ENCODE measurements at places on chromosomes 6 and 20. TPM values are rescaled to one million over a fixed set of nuclear protein-coding genes. Genes with fewer than 3 reads are reported as not detected.

DNA sequence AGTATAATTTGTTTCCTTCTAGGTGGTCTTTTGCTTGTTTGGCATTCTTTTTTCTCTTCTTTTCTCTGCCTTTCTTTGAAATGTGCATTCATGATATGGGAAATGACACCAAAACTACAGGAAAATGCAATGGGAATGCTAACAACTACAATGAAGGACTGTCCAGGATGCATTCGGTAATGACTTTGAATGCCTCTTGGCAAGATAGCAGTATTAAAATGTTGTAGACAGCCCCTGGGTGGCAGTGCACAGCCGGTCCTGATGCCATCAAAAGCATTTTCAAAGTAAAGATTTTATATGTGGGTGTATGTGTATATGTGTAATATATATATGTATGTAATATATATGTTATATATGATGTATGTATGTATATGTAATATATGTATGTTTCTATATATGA is 218.8 kb upstream of the MMS22L start:
- no peak overlapping the region for H3K27ac ChIP-seq
- no peaks in the 10 kb centered on the region for H3K36me3 ChIP-seq
- no peaks in the 10 kb centered on the region for H3K4me1 ChIP-seq
- peaks cover 14% of the 10 kb centered on the region for H3K27me3 ChIP-seq
- DNase-seq = no peak

GRCh38 chr6:148611213-148611612 is 135.6 kb upstream of the UST start:
- no peak overlapping the region for H3K4me3 ChIP-seq
- no peaks in the 10 kb centered on the region for H3K4me1 ChIP-seq
- H3K27me3 ChIP-seq = peaks cover 6% of the 10 kb centered on the region

DNA sequence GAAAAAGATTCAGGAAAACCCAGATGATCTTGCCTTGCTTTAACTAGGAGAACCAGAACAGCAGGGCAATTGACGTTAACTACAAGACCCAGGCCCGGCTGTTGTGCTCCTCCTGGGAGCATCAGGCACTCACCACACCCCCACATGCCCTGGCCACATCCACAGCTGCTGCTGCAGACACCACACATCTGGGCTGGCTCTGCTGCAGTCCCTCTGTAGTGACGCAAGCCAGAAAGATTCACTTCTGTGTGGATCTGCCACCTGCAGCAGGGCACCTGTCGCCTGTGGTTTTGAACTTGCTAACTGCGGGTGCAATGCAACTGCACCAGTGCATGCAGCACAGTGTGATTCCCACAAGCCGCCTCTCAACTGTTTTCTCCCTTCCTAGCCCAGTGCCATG is 228.8 kb downstream of the SYNDIG1 start:
- H3K27me3 ChIP-seq = no peaks in the 10 kb centered on the region
- H3K36me3 ChIP-seq = no peaks in the 10 kb centered on the region
- no peak for DNase-seq
- H3K4me3 ChIP-seq = no peak overlapping the region
- no peaks in the 10 kb centered on the region for H3K4me1 ChIP-seq

GRCh38 chr6:15755526-15755925 is 92.7 kb upstream of the DTNBP1 start:
- DNase-seq = no peak
- H3K36me3 ChIP-seq = no peaks in the 10 kb centered on the region
- H3K27ac ChIP-seq = no peak overlapping the region
- no peak overlapping the region for H3K4me3 ChIP-seq
- H3K27me3 ChIP-seq = no peaks in the 10 kb centered on the region

- H3K27ac ChIP-seq = no peak overlapping the region
- H3K4me1 ChIP-seq = peaks cover 5% of the 10 kb centered on the region
- H3K27me3 ChIP-seq = peaks cover 1% of the 10 kb centered on the region
- no peak for DNase-seq
These were observed 97.1 kb upstream of the TOP1 start for GRCh38 chr20:40931410-40932044.

- H3K4me1 ChIP-seq = no peaks in the 10 kb centered on the region
- H3K4me3 ChIP-seq = no peak overlapping the region
- no peak for DNase-seq
- H3K27ac ChIP-seq = no peak overlapping the region
- no peaks in the 10 kb centered on the region for H3K27me3 ChIP-seq
- H3K36me3 ChIP-seq = no peaks in the 10 kb centered on the region
These were observed 571.0 kb downstream of the RNF144B start for GRCh38 chr6:18958146-18958545.

DNA sequence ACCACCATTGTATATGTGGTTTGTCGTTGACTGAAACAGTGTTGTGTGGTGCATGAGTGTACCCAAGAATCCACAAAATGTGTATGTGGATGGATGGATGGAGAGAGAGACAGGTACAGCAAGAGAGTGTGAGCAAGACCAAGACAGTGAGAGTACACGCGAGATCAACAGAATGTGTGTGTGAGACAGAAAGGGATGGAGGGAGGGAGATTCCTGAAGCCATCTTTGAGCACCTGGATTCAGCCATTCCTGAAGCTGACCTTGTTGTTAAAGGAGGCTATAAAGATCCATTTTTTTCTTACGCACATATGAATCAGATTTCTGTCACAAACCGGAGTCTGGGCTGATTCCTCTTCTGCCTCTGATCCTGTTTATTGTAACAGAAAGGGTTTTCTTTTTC is 64.1 kb downstream of the TFAP2C start:
- no peaks in the 10 kb centered on the region for H3K36me3 ChIP-seq
- H3K4me3 ChIP-seq = no peak overlapping the region
- no peak overlapping the region for H3K27ac ChIP-seq
- no peaks in the 10 kb centered on the region for H3K27me3 ChIP-seq

PRPF6 gene
- total RNA-seq = 39.4 TPM

MYBL2 gene
- total RNA-seq = 106 TPM

KCNK16 gene
- total RNA-seq = not detected

C6orf141 gene
- total RNA-seq = 0.91 TPM
